CD4-positive, alpha-beta T cell treated with Interleukin-12 subunit alpha and Interleukin-12 subunit beta, for 1 hour (primary cell): ENCODE measurements at places on chromosomes 7 and 10.

- no peak for DNase-seq
These were observed 136.6 kb downstream of the AHR start for GRCh38 chr7:17434841-17435692.

DNA sequence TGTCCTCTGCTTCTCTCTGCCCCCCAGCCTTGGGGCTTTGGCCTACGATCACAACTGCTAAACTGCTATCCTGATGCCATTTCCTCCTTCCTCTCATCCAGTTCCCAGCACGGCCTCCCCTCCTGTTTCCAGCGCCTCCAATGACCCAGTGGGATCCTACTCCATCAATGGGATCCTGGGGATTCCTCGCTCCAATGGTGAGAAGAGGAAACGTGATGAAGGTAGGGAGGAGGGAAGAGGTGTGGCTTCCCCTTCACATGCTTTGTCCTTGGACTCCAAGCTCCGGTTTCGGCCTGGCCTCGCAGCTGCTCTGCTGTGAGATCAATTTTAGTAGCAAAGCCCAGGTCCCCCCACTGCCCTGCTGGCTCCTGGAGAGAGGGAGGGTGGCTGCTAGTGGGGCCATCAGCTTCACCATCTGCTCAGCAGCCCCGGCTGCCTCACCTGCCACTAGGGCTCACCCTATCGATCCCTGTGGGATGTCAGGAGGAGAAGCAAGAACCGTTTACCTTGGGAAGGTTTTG is 35.8 kb downstream of the PAX2 start:
- no peak for DNase-seq

- no peak for DNase-seq
These were observed 109.6 kb downstream of the MYL10 start for GRCh38 chr7:101519324-101520023.

DNA sequence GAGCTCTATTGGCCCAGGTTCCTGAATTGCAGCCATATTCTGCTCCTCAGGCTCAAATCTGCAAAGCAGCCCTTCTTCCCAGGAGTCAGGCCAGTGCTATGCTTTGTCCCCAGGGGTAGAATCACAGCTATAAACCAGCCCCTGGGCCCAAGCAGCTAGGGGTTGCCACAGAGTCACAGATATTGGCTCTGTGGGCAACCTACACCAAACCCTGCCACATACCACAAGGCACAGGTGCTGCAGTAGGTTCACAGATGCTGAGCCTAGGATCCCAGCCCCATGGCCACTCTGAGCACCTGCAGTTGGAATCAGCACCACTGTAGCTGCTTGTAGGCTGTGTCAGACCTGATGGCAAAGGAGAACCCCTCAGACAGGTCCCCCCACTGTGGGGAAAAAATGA is 43.1 kb upstream of the CAMK2B start:
- no peak for DNase-seq

DNA sequence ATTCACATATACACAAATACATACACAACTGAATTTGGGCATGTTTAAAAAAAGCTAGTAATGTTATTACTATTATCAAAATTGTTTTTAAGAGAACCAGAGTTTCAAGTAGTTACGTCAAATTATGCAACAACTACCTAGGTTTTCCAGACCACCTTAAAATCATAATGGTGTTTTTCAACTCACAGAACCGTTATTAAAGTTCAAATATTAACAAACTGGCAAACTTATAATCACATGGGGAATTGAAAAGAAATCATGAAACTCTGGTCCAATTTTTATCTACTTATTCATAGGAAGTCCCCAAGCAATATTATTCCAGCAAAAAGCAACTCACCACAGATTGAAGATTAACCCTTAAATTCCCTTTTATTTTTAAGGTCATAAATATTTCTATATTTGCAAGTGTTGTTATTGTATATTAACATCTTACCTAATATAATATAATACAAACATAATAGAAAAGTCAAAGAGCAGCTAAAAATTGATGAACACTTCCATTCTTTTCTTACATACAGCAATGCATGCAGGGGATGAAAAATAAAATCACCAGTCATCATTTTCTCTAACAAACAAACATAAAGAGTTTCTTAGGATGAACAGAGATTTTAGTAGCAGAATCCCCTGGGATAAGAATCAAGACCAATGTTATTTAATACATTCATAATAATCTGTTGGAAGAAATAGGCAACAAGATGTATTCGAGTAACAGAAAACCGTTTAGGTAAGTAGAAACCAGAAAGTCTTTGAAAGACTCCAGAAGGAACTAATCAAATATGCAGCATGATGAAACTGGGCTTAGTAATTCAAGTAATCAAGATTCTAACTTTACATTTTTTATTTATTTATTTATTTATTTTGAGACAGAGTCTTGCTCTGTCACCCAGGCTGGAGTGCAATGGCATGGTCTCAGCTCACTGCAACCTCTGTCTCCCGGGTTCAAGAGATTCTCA is 391.1 kb downstream of the PARD3 start:
- DNase-seq = no peak

GRCh38 chr7:5363729-5364128 is 59.9 kb downstream of the TNRC18 start:
- no peak for DNase-seq

- no peak for DNase-seq
These were observed 5.3 kb upstream of the NAT16 start for GRCh38 chr7:101185258-101185839.

DNA sequence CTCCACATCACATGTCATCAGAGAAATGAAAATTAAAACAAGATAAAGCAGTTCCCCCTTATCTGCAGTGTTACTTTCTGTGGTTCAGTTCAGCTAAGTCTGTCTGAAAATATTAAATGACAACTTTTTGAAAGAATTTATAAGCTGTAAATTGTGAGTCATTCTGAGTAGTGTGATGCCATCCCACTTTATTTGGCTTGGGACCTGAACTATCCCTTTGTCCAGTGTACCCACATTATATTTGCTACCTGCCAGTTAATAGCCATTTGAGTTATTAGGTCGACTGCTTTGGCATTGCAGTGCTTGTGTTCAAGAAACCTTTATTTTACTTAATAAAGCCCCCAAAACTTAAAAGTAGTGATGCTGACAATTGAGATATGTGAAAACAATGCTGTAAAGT is 804.2 kb downstream of the ANKRD7 start:
- DNase-seq = no peak

DNA sequence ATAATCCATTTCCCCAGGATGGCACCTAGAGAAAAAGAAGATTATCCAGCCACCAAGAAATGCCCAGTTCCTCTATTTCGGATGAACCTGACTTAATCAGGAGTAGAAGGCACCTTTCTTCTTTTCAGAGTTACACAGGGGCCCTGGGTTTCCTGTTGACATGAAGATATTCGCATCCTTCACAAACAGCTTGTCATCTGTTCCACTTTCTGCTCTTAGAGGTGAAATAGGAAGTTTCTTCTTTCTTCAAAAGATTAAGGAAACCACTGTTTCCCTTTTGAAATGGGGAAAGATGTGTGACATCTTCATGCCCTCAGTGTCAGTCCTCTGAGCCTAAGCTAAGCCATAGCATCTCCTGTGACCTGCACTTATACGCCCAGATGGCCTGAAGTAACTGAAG is 39.1 kb upstream of the RAB18 start:
- peak; percentile 36 for DNase-seq

GRCh38 chr7:33601101-33601500 is 304.2 kb upstream of the BMPER start:
- no peak for DNase-seq
